ENCODE measurements at places on chromosomes 6 and 20.
A peak's percentile ranks its signal among the peaks of the same experiment; 100 is the strongest.

GRCh38 chr20:34515484-34516246 is 557 bp upstream of the DYNLRB1 start:
- peak; percentile 37 for DNase-seq

GRCh38 chr6:19719691-19720128 is 117.5 kb upstream of the ID4 start:
- no peak for DNase-seq

- no peak for DNase-seq
These were observed 2.8 kb downstream of the ITPR3 start for GRCh38 chr6:33623895-33624381.

GRCh38 chr6:26330859-26331217 is 34.2 kb upstream of the BTN3A2 start:
- no peak for DNase-seq

DNA sequence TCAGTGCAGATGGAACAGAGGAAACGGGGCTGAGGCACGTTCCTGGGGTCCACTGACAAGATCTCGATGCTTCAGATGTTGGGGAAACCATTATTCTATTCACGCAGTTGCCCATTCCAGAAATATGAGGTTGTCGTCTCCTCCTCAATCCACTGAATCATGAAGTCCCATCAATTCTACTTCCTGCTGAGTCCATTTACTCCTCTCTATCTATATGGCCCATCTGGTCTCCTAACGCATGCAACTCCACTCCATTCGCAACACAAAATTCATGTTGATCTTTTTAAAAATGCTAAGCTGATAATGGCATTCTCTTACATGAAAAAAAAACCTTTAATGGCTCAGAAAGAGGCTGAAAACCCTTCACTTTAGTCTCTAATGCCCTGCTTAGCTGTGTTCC is 37.5 kb downstream of the MAP3K5 start:
- no peak for DNase-seq
